Breast epithelium (tissue), 4 donors: ENCODE measurements at places on chromosomes 16 and 17.

- no peak for DNase-seq
Observed at GRCh38 chr17:63916566-63917185, 2.0 kb downstream of the GH1 start.

DNA sequence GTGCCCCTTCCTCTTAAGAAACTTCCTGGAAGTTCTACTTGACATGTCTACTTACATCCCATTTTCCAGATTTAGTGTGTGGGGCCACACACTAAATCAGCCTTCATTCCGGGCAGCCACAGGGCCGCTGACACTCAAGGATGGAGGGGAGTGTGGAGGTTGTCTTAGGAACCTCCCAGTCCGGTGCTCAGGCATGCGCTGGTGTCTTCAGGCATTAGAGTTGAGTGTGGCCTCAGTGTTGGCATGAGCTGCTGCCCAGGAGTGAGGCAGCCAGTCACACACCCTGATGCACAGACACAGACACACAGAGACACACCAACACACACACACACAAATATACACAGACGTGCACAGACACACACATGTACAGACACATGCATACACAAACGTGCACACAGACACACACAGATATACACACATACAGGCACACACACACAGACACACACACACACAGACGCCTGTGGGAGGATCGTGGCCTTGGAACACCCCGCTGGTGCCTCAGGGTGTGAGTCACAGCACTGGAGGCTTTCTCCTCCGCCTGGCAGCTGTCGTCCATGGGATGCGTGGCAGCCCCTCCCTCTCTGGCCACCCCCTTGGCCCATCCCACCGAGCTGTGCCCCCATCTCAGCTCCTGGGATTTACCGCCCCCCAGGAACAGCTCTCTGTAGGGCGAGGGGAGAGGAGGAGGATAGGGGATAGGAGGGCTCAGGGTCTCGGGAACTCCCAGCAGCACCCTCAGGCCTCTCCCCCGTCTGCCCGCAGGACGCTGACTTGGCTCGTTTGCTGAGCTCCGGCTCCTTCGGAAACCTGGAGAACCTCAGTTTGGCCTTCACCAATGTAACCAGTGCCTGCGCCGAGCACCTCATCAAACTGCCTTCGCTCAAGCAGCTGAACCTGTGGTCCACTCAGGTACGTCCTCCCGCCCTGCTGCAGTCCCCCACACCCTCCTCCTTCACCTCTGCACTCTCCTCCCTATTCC lies 75.6 kb upstream of the PLCG2 start:
- no peak for DNase-seq

- DNase-seq, result no peak
Observed at GRCh38 chr17:65743308-65743655, 181.8 kb upstream of the AXIN2 start.

GRCh38 chr17:39217734-39218369 lies 7.9 kb downstream of the STAC2 start:
- no peak for DNase-seq

DNA sequence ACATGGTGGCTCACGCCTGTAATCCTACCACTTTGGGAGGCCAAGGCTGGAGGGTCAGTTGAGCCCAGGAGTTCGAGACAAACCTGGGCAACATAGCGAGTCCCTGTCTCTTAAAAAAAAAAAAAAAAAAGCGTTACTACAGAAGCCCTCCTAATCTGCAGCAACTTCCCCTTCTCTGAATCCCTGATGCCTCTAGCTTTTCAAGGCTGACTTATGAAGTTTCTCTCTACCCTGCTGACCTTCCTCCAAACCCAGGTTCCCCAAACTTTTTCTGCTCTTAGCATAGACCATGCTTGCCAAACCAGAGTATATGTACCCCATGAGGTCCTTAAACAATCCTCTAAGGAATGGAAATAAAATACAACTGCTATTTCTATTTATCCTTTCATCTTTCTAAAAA lies 16.4 kb downstream of the LYRM1 start:
- no peak for DNase-seq

GRCh38 chr16:59369523-59369922 lies 635.4 kb upstream of the GOT2 start:
- no peak for DNase-seq

DNA sequence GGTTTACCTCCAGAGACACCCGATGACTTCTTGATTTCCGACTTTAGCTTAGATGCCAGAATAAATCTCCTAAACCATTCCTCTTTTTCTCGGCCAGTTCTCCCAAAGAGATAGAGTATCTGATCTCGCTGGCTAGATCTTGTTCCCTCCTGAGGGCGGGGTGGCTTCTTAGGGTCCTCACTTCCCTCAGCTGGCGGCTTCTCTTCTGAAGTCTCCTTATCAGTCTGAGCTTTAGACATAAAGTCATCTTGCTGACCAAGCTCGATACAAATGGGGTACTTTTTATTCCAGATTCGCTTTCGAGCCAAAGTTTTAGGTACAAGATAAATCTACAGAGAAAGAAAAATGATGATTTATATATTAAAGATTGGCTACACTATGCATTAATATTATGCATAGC lies 63.6 kb upstream of the ERN1 start:
- DNase-seq, result no peak
